ENCODE measurements at places on chromosomes 11 and 22.

- no peak for DNase-seq
These were observed 626 bp downstream of the TRIM22 start for GRCh38 chr11:5690216-5690615.

GRCh38 chr11:86523738-86524619 is 148.4 kb downstream of the ME3 start:
- DNase-seq, result peak; percentile 99

GRCh38 chr11:94739331-94739730 is 28.8 kb upstream of the AMOTL1 start:
- DNase-seq, result no peak

DNA sequence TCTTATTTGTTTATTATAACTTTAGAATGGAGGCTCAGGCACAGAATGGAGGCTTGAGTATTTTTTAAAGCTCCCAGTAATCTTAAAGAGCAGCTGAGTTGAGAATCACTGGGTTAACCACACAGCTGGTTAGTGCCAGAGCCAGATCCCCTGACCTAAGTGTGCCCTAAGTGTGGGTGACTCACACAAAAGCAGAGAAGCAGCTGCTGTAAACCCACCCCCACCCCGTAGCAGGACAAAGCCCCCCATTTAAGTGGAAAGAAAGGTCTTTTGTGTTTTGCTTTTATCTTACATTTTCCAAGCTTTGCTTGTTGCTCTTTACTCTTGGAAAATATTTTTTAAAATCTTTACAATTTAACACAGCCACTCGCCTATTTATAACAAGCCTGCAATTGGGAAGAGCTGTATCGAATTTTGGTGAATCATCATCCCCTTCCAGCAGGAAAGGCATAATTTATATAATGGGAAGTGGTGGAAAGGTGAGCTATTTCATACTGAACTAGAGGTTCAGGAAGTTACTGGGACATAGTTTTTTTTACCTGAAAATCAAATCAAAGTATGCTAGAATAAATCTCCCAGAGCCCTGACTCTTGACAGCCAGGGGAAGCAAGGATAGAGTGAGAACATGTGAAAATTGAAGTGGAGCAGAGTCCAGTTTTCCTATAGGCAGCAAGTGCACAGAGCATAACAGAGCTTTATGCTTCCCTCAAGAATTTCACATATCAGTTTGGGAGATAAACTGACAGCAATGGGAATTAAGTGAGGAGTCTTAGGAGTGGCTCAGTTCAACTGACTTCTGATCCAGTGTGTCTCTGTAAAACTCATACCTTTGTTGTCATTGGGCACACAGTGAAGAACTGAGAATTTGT is 405.7 kb downstream of the AASDHPPT start:
- DNase-seq, result peak; percentile 57

DNA sequence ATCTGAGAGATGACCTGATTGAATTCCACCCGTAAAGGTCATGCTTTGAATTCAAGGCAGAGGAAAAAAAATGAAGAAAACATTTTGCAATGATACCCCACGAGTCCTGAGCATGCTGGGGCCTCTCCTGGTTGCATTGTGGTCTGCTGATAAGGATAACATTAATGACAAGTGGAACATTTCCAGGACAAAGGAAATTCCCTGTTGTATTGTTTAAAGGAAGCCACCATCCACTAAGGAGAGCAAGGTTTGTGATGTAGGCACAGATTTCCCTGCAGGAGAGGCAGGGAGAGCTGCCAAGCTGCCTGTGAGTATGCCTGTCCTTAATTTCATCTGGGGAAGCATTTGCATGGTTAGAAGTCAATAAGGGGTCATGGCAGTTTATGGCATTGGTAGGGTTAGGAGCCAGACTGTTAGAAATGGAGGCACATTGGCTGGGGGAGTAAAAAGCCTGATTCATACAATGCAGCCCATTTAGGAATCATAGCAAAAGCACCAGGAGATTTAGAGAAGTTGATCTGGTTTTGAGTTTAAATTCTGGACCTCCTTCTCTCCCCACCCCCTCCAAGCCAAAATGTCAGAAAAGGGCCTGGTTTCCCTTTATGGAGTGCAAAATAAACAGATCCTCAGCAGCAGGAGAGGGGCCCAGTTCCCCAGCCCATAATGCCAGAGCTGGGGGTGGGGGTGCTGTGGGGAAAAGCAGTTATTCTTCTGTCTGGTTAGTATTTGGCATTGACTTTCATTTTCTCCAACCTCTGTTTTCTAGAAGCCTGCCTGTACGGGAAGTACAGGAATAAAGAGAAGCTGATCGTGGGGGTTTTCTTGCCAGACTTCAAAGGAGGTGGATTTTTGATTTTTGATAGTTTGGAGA is 22.1 kb downstream of the FLI1 start:
- DNase-seq, result no peak

DNA sequence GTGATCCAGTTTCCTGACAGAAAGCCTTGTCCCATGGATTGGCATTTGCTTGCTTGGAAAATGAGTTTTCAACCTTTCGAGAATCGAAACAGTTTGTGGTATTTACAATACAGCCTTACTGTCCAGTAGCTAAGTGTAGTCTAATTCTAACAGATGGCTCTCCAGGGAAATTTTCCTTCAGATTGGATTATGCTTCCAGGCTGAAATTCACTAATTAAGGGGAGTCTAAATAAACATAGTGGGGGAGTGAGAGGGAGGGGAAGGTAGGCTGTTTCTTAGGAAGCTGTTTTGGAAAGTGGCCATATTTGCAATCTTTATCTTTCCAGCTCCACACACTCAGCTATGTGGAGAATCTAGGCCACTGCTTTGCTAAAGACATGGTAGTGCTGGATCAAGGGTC is 81.3 kb downstream of the SYT9 start:
- DNase-seq, result no peak

GRCh38 chr11:130854483-130854882 is 61.8 kb downstream of the SNX19 start:
- DNase-seq, result no peak

- DNase-seq, result no peak
These were observed 2.3 kb downstream of the CCDC116 start for GRCh38 chr22:21634844-21635243.

GRCh38 chr22:17783312-17783711 is 9.0 kb upstream of the BID start:
- DNase-seq, result no peak

GRCh38 chr11:112225753-112226061 is 521 bp upstream of the PTS start:
- DNase-seq, result no peak

DNA sequence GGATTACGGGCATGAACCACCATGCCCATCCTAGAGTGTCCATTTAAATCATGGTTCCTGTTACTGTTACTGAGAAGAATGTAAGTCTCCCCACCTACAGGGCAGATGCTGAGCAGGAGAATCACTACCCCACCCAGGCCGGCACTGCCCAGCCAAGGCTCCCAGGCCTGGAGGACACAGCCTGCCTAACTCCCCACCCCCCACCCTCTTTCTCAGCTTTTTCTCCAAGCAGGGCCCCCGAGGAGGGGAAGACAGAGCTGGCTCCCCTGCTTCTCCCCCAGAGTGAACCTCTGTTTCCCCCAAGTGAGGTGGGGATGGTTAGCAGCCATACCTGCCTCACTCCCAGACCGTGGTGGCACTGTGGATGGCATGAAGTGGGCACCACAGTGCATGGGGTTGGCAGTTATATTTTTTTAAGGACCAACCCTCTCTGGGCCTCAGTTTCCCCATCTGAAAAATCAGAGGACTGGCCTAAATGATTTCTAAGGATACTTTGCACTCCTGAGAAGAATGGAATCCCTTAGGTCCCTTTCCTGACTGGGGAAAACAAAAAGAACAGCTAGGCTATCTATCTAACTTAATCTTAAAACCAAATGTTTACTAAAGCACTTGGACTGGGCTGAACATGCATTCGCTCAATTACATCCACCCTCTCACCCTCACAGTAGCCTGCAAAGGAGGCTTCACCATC is 5.0 kb downstream of the CBX7 start:
- no peak for DNase-seq

DNA sequence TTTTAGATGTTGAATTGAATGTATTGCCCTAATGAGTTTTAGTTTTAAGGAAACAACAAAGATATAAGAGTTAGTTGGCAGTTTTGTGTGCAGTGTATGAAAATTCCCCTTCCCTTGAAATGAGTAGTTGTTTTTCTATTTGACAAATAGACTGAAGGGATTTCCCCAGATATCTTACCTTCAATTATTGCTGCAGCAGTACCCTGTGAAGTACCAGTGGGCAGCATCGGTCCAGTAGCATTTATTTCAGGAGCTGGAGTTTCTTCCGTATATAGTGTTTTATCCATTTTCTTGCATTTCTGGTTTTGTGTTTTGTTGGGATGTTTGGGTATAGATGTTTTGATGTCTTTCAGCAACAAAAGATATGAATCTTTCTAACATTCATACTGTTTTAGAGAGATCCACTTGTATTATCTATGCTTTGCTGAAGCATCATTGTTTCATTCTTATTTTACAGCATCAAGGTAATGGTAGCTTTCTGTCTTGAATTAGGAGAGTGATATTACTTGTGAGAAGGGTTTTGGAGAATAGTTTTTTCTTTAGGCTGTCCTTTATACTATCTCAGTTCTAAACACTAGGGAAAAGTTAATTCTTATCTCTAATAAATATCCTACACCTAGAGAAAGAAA is 7.4 kb downstream of the KMT2A start:
- no peak for DNase-seq

DNA sequence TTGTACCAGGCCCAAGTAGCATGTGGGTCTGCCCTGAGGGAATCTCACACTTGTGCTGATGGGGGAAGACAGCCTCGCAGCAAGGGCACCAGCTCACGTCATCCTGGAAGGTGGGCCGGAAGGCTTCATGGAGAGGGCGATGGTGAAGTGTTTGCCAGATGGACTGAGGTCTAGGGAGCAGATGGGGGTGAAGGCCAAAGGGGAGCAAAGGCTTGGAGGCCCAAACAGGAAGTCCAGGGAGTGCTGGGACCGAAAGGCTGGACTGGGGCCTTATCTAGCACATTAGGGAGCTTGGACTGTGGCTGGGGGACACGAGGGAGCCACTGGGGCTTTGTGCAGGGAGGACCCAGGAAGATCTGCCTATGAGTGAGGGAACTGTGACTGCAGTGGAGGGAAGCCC is 1.2 kb upstream of the TNFRSF13C start:
- no peak for DNase-seq

DNA sequence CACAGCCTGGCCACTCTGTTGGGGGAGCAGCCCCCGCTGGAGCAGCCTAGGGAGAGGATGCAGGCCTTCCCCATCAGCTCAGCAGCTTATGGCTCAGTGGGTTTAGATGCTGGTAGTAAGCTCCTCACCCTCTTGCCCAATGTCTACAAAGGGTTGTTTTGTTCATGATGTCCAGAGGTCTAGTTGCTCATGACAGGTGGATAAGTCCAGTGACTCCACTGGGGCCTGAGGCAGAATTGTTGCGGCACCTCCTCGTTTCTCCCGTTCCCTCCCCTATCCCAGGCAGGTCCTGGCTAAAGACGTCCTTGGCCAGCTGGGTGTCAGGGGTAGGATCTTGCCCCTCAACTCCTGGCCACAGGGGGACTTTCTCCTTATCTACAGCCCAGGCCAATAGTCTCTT is 233.5 kb upstream of the B3GAT1 start:
- DNase-seq, result no peak

- no peak for DNase-seq
These were observed 8.2 kb downstream of the LTO1 start for GRCh38 chr11:69666752-69667536.

DNA sequence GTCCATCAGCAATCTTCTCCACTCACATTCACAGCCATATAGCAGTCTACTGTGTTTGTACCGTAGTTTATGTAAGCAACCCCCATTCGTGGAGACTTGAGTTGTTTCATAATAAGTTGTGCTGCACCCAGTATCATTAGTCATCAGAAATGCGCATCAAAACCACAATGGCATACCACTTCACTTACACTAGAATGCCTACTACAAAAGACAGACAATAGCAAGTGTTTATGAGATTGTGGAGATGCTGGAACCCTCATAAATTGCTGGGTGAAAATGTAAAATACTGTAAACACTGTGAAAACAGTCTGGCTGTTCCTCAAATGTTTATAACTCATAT is 133.3 kb downstream of the ATXN10 start:
- DNase-seq, result peak; percentile 38

DNA sequence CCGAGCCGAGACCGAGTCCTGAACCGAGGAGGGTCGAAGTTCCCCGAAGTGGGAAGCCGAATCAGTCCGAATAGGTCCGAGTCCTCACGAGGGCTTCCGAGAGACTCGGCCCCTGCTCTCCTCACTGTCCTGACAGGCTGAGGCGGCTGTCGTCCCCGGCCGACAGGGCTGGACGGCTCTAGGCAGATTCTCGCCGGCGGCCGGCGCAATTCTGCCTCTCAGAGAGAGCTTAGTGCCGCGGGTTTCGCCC is 191 bp upstream of the DEAF1 start:
- DNase-seq, result no peak

GRCh38 chr11:124825876-124826275 is 25.7 kb upstream of the MSANTD2 start:
- no peak for DNase-seq
